Activated naive CD4-positive, alpha-beta T cell treated with anti-CD3 and anti-CD28 coated beads, Interleukin-2, amount 50 U/mL, for 72 hours (primary cell): ENCODE measurements at places on chromosomes 4 and X.

DNA sequence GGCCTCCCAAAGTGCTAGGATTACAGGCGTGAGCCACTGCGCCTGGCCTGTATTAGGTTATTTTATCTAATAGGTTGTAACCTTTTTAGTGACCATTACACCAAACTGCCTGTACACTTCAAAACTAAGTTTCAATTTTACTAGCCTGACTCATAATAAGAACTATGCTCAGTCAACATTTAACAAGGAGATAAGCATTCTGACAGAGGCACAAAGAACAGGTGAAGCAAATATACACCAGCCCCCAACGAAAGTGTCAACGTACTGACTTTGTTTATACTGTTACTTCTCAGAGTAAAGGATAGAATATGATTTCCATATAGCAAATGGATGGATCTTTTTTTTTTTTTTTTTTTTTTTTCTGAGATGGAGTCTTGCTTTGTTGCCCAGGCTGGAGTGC, 62.8 kb downstream of the SHISA3 start:
- DNase-seq = no peak

- no peak for DNase-seq
Observed at GRCh38 chr4:112377171-112377570, 80.0 kb downstream of the ALPK1 start.

- DNase-seq = no peak
Observed at GRCh38 chrX:11430271-11430670, 137.1 kb downstream of the AMELX start.

DNA sequence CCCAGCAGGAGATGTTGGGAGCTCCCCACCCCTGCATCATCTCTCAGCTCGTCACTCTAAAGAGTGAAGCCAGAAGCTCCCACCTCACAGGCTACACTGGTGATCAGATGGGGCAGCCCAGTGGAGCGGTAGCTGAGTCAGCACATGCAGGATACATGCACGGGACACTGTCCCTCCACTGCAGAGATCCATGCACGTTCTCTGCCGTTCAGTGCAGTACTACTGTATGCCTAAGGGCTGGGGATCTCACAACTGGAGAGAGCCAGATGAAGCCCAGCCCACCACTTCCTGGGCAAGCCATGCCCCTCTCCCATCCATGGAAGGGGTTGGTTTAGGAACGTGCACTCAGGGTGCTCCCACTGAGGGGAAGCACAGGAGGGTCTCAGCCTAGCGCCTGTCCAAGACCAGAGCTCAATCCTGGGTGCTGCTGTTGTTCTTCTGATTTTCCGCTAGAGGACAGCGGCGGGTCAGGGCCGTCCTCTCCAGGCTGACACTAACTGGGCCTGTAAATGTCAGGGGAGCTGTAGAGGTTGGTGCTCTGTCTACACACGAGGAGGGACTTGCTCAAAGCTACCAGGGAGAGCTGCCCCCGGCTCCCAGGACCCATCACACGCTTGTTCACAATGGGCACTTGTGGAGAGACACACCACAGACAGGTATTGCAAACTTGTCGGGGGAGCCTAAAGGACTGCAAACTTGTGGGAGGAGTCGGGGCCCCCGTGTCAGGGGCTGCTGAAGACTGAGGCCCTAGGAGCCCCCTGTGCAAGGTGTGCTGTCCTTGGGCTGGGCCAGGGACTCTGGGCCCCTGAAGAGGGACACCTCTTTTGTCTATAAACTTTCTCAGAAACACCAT, 18.2 kb upstream of the ABLIM2 start:
- DNase-seq = no peak

- no peak for DNase-seq
Observed at GRCh38 chrX:123779908-123780396, 47.1 kb upstream of the THOC2 start.

DNA sequence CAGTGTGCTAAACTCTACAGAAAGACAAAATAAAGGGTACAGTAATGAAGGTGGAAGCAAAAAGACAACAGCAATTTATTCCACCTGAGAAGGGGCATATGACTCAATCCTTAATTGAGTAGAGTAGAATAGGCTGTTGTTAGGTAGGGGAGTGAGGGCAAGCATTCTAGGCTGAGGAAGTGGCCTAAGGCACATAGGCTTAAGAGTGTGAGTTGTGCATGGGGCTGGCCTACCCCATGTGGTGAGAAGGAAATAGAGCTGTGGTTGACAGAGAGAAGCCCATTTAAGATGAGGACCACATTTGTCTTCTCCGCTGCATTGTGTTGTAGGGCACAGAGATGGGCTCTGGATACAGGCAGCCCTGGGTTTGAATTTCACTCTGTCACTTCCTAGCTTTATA, 3.4 kb upstream of the ZCCHC18 start:
- DNase-seq = no peak

GRCh38 chr4:41839916-41840854, 91.7 kb upstream of the PHOX2B start:
- no peak for DNase-seq

DNA sequence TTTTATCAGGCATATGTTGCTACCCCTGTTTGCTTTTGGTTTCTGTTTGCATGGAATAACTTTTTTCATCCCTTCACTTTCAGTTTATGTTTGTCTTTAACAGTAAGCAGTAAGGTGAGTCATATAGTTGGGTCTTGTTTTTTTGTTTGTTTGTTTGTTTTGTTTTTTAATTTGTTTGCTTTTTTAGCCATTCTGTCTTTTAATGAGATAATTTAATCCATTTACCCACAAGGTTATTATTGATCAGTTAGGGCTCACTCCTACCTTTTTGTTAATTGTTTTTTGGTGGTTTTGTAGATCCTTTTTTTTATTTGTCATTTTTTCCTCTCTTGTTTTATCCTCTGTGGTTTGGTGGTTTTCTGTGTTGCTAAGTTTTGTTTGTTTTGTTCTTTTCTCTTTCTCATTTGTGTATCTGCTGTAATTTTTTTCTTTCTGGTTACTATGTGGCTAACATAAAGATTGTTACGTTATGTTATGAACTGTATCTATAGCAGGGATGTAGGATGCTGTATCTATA, 379.5 kb upstream of the MAD2L1 start:
- no peak for DNase-seq

DNA sequence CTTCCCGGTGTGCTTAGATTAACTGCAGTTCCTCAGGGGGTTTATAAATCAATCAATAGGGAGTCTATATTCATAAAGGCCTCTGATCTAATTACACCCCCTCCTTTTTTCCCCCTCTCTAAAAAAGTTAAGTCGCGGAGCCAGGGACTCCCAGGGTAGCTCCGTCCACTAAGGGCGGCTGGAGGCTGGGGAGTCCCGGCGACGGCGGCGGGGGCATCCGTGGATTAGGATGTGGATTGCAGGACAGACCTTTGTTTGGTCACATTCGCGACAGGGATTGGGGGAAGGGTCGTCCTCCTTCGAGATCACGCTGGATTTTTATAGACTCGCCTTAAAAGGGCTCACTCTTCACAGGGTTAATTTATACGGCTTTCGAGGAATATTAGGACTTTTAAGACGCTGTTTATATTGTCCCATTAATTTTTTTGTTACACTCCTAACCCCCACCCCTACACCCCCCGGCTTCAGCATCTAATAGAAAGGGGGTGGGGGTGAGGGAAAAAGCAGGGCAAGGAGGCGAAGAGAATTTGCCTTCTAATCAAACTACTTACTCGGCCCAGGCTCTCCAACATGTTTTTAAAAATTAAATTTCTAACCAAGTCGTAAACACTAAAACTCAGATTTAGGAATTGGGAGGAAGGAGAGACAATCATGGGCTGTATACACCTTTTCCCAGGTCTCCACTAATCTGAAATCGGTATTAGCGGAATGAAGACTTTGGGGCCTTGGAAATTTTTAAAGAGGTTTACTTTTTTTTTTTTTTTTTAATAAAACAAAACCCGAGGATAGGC, 8.5 kb downstream of the PITX2 start:
- DNase-seq = no peak

- no peak for DNase-seq
Observed at GRCh38 chr4:141580523-141580922, 55.9 kb upstream of the IL15 start.

GRCh38 chr4:11843340-11843739, 414.6 kb upstream of the HS3ST1 start:
- DNase-seq = no peak

GRCh38 chr4:138727731-138728130, 287.9 kb upstream of the NOCT start:
- DNase-seq = no peak
